Stimulated activated CD4-positive, alpha-beta T cell treated with anti-CD3 and anti-CD28 coated beads, Interleukin-4, amount 100 ng/mL, for 24 hours (primary cell): ENCODE measurements at places on chromosomes 5 and 9.

DNA sequence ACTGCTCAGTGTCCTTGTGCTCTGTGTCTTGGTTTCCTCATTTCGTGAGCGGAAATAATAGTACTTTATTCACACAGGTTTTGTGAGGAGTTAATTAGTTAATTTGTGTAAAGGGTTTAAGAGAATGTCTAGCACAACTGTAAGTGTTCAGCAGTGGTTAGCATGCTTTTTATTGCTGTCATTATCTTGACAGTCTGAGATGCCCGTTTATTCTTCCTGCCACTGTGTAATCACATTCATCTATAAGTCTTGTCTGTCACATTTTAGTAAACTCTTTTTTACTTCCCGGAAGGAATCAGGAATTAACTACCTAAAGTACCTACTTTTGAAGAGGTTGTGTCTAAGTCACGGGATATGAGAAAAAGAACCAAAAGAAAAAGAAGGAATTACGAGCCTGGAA is 38.0 kb downstream of the IQGAP2 start:
- DNase-seq, result no peak

- no peak for DNase-seq
Measured at GRCh38 chr5:56639476-56639875, 175.9 kb upstream of the MAP3K1 start.

DNA sequence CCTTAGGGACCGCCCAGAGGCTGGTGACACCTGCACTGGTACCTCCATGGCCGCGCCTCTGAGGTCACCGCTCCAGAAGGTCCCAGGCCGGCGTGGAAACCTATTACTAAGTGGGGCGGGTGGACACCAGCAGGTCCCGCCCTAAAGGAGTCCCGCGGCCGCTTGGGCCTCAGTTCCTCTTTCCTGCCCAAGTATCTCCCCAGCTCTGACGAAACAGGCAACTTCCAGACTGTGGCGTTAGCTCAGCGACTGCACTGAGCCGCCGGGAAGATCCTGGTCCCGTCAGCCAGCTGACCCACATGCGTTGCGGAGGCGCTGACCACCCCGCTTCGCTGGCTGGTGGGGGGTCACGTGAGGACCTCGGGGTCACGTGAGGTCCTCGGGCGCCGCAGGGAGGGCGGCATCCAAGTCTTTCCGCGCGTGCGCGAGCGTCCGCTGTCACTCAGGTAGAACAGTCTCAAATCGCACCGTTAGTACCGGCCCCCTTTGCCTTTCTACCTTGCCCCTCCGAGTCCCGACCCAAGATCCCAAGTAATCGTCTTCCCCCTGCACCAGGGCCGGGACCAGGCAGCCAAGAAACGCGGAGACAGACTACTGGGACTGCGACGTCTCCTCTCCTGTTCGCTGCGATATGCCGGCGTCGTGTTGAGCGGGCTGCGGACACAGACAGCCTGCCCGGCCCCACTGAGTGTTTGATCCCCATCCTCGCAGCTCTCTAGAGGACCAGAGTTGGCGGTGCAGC is 53.7 kb upstream of the KDM4C start:
- peak; percentile 89 for DNase-seq

GRCh38 chr5:107127878-107128277 is 542.9 kb downstream of the EFNA5 start:
- DNase-seq, result no peak

DNA sequence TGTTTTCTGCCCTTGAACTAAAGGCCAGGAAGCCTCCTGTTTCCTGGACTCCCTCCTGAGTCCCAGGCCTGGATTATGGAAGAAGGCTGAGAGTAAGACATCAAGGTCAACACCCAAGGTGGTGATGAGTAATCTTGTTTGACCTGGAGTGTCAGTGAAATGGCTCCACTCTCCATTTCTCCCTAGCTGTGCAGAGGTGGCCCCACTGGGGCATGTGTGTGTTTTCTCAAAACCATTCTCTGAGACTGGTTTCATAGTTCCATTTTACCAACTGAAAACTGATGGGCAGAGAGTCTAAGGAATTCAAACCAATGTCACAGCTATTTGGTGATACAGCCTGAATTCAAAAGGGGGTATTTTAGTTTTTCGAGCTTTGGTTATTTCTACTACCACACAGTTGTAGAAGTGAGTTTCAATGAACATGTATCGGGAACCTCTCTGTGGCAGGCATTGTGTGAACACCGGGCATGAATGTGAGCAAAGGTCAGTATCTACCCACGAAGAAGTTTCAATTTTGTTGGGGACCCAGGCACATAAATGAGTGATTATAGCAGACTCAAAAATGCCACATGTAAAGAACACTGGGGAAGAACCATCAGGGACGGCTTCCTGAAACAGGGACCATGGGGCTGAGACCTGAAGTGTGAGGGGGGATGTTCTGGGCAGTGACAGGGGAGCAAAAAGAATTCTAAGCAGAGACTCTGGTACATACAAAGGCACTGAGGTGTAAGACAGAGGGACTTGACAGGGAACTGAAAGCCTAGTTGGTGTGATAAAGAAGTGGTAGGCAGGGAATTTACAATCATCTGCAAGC is 269.6 kb upstream of the KLF4 start:
- DNase-seq, result no peak

DNA sequence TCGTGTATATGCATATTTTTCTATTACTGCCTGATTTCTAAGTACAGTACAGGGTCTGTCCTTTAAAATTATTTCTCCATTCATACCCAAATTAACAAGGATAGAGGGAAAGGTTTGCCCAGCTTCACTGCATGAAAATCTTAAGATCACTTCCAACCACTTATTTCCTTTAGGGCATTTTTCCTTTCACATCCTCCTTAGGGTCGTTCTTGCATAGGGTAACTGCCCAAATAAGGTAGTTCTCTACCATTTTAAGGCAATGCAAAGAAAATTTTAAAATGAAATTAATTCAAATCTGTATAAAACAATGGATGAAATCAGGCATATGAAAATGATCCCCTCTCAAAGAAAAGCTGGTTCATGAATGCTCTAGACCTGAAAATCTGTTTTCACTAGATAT is 4.1 kb upstream of the CDC20B start:
- DNase-seq, result no peak

GRCh38 chr5:134939500-134939899 is 28.2 kb upstream of the CATSPER3 start:
- no peak for DNase-seq

DNA sequence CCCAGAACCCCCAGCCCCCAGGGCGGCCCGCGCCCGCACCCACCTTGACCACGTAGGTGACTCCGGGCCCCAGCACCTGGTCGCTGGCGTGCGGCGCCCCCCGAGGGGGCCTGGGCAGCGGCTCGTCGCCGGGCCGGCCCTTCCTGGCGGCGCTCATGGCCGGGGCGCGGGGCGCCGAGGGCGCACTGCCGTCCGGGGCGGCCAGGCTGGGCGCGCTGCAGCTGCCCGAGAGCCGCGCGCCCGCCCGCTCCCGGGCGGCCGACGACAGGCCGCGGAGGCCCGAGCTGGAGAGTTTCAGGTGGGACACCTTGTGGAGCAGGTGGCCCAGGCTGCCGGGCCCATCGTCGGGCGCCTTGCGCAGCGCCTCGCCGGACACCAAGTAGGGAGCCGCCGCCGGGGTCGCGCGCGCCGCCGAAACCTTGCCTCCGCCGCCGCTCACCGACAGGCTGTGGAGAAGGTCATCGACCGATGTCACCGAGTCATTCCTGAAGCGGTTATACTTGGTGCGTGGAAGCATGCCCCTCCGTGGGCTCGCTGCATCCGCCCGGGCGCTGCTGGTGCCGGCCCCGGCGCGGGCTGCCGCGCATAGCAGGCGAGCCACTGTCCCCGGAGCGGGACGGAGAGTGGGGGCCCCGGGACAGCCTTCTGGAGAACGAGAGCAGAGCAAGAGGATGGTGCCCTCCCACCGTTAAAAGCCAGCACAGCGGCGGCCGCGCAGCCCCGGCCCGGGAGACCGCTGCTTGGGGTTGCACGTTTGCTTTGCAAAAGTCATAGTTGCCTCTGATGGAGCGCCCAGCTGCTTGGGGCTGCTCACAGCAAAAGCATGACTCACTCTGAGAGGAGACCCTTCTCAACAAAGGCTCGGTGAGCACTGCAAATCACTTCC is at the start of gene SHC3:
SHC3 (minus strand) TSS at position 875 of the 886 bp plus-strand sequence; CDS start at position 517, 358 bp downstream.
- no peak for DNase-seq

DNA sequence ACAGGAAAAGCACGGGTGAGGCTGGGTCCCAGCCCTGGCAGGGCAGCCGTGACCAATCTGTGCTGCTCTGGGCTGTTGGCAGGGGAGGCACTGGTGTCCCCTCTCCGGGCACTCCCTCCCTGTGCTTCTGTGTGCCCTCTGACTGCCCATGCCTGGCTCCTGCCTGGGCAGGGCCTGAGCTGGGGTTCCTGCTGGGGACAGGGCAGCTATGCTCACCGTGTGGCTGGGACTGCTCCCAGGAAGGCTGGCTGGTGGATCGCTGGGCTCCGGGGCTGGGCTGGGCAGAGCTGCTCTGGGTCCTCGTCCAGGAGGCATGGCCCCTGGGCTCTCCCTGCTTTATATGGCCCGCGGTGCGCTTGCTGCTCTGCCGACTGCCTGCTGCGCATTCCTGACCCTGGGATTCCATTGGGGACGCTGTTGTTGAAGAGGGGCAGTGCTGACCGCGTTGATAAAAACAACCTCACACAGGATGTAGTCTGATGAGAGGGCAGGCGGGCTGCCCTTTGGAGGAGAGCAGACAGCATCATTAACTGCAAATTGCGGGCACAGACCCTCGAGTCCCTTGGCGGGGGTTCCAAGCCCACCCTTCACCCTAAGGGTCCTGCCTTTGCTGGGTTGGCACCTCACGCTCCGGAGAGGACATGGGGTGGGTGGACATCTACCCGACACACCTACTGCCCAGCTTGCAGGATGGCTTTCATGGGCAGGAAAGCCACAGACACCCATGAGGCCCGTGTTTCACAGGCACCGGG is 955 bp downstream of the QRFP start:
- DNase-seq, result no peak
